Stimulated activated CD4-positive, alpha-beta T cell treated with anti-CD3 and anti-CD28 coated beads, Interleukin-1b, Interleukin-23, amount 100 ng/mL, for 1 hour (primary cell): ENCODE measurements at places on chromosomes 6 and 20.

DNA sequence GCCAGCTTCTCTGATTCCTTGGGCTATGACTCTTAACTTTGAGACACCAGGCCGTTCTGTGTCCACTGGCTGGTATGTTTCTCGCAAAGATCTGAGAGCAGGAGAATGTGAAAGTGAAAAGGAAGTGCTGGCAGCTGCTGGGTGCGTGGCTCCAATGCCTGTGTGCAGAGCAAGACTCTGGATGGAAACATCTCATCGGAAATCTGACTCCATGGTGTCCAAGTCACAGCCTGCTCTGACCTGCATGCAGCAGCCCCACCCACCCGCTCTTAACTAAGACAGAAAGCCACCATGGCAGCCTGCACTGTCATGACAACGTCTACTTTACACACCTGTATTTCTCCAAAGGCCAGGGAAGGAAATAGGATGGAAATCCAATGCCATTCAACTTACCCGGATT is 66.3 kb upstream of the MPC1 start:
- no peak for DNase-seq

GRCh38 chr20:48425817-48426612 is 401.8 kb downstream of the PREX1 start:
- DNase-seq = no peak

DNA sequence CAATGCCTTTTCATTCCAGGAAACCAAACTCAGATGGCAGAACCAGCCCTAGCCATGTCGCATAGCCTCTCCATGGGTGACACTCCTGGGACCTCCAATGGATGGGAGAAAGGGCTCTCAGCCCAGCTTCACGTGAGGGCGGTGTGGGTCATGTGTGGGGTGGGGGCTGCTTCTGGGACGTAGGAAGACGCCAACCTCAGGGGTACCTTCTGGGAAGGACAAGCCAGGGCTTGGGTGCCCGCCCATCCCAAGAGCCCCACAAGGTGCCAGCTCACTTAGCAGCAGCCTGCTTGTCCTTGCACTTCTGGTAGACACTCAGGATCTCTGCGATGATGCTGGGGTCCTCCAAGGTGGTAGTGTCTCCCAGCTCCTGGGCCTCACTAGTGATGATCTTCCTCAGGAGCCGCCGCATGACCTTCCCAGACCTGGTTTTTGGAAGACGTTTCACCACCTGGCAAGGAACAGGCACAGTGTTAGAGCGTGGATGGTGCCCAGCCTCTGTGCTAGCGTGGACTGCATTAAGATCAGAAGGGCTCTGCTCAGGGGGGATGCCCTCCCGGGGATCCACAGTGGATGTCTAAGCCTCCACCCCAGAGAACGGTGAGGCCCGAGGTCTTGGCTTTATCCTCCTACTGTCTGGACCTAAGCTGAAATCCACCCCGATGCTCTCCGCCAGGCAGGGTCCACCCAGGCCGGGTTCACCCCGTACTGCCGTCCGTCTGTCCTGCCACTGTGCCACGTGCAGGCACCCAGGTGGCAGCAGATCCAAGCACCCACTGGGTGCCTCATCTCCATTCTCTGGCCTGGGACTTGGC is 15.1 kb upstream of the APMAP start:
- DNase-seq = no peak

- DNase-seq = no peak
These were observed 2.6 kb upstream of the BANF2 start for GRCh38 chr20:17697171-17697570.
